DMS53 (cell line): ENCODE measurements at places on chromosomes 1 and 21.

- DNase-seq = no peak
Measured at GRCh38 chr1:231347961-231348360, 9.9 kb downstream of the SPRTN start.

GRCh38 chr21:19048098-19048672, 644.6 kb upstream of the TMPRSS15 start:
- DNase-seq = no peak

GRCh38 chr1:111441573-111442192, 7.4 kb downstream of the WDR77 start:
- peak; percentile 60 for DNase-seq

DNA sequence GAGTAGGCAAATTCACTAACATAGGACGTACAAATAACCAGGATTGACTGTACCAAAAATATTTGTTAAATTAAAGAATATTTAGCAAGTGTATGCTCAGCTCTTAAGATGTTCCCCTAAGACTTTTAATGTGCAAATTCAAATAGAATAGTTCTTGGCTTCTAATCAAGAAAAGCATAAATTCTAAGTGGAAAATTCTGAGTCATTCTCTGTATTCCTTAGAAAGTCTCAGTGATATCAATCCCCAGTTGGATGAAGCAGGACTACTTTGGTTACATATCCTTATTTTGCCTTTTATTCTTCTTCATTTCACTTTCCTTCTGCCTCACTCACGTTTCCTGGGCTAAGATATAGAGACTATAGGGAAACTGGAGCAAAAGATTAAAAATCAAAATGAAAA, 130.2 kb downstream of the IFI44 start:
- DNase-seq = no peak

DNA sequence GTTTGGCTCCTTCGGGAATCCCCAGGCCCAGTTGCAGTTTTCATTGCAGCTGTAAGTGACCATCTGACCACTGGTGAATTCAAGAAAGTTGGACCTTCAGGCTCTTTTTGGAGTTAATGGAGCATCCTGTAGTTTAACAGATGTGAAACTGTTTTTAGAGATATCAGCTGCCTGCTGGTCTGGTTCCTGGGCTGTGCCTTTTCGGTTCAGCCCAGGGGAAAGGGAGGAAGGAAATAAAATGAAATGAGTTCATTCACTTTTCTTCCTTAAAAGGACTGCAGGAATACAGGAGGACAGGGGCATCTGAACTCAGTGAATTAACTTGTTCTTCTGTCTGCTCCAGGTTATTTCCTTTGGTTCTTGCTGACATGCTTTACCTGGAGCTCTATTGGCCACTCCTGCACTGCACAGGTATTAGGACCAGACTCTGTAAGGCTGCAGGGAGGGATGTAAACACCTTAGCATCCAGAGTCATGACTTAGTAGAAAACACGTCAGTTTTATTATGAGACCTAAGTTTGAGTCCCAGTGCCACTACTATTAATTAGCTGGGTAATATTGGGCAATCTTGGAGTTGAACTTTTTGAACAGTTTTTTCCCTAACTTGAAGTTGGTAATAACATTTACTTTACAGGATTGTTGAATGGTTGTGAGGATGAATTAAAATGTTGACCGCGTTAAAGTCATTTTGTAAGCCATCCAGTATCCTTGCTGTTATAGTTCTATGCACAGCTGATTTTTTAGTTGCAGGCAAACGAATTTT, 83.6 kb downstream of the LRRC8D start:
- DNase-seq = no peak

DNA sequence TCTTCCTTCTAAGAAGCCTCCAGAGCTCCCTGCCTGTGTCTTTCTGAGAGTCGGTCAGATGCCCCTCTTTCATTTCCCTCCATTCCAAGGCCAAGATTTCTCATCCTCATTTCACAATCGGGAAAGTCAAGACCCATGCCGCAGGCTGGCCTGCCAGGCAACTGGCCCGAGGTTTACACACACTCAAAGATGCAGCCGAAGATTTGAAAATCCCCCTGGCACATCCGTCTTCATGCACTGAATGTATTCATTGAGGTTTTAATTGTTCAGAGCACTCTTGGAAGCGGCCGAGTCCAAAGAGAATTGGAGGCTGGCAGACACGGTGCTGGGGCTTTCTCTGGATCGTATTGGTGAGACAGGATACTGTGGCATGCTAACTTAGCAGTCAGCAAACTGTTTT, 29.1 kb upstream of the SRP9 start:
- DNase-seq = no peak

GRCh38 chr1:25430967-25431881, 527 bp downstream of the MACO1 start:
- peak; percentile 45 for DNase-seq

- peak; percentile 99 for DNase-seq
Measured at GRCh38 chr1:33342041-33342723, 21.3 kb upstream of the A3GALT2 start.

DNA sequence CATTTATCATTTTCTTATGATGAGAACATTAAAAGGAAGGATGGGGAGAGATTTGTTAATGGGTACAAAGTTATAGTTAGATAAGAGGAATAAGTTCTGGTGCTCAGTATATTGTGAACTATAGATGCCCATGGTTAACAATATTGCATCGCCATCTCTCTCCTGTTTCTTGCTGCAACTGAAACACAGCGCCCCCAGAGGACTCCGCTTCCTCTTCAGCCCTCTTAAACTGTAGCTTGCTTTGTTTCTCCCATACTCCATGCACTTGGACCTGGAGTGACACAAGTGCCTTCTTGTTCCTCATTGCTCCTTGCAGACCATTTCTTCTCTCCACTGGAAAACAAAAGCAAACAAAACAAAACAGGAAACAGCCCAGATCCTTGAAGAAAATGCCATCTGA, 70.1 kb upstream of the NTPCR start:
- DNase-seq = peak; percentile 76

DNA sequence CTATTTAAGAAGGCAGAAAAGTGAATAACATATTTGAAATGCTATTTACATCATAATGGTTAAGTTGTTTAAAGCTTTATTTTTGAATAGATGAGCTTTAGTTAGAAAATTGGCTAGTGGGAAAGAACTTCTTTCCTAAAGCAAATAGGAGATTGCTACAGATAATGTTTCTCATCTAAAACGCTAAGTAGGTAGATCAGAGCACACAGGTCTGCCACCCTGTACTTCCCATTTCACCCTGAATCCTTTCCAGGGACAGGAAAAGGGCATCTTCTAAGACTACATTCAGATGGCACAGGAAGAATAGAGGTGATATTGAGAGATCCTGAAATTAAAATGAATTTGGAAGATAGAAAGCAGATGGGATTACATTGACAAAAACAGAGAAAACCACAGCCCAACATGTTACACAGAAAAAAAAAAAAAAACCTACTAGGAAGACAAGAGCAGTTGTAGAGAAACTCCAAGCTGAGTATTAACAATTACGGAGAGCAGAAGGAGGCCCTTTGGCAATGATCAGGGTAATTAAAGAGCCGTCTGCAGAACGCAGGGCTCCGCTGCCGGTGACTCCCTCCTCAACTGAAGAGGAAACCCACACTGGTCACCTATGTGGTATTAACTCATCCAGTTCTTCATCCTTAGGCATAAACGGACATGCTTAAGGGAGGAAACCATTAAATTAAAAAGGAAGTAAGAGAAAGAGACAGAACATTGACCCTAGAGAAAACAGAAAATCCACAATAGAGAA, 53.6 kb upstream of the MAP10 start:
- DNase-seq = no peak

GRCh38 chr1:220577926-220578325, 50.0 kb downstream of the MARK1 start:
- DNase-seq = no peak

GRCh38 chr21:38702196-38702595, 103.5 kb upstream of the ETS2 start:
- DNase-seq = no peak

DNA sequence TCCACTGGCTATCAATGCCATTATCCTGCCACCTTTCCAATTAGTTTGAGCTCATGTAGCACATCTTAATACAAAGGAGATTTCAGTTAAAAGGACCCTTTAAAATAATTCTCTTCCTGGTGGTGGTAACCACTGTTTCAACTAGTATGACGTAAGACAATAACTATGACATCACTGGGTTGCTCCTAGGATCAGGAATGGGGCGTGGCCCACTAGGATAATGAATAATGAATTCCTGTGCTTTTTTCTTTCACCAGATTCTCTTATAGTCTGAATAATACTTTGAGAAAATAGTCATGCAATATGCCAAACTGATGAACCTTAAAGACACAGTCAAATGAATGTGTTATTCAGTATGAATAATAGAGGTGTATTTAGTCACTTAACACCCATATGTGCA, 10.6 kb upstream of the KIFAP3 start:
- no peak for DNase-seq

GRCh38 chr1:41900603-41901444, 17.9 kb downstream of the HIVEP3 start:
- DNase-seq = no peak

DNA sequence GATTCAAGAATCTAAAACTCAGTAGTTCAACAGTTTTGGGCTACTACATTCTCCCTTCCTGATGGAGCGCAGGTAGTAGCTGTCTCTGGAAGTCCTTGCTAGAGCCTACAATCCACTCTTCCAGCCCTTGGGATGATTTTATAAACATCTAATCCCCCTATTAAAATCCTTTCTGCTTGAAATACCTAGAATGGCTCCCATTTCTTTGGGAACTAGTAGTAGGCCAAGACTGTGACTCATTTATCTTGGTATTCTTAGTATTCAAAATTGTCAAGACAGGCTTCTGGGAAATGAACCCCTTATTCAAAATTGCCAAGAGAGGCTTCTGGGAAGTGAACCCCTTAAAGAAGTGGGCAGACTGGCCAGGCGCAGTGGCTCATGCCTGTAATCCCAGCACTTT, 142.5 kb upstream of the FGGY start:
- DNase-seq = no peak

DNA sequence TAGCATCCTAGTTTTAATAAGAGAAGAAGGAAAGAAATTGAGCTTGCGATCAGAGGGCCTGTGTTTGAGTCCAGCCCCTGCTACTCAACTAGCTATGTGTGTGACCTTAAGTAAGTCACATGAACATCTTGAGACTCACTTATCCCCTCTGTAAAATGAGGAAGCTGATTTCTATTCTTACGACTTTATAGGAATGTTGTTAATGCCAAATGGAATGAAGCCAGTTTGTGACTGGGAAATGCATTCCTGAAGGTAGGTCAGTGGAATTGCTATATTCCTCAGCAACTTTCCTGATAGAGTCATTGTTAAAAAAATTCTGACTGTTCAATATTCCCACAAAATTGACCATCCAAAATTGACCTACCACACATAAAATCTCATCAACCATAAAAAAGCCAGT, 14.9 kb downstream of the FASLG start:
- DNase-seq = no peak

DNA sequence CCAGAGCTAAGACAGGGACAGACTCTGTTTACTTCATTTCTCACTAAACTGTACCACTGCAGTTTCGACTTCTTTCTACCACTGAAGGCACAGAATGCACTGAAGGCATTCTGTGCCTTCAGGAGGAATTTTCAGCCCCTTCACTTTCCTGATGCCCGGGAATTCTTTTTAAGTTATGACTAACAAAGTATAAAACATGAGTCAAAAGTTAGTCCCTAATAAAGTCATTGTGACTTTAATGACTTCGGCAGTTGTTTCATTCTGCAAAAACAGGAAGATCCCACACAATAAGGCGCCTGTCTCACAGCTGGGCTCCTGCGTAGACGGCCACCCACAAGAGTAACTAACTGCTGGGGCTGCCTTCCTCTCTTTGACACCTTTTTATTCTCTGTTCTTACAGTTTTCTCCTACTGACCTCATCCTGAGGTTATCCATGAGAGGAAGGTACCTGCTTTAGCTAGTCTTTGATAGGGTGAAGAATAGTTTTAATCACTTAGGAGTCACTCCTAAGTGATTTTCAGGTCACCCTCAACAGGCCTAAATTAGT, 183.9 kb upstream of the SGIP1 start:
- no peak for DNase-seq

DNA sequence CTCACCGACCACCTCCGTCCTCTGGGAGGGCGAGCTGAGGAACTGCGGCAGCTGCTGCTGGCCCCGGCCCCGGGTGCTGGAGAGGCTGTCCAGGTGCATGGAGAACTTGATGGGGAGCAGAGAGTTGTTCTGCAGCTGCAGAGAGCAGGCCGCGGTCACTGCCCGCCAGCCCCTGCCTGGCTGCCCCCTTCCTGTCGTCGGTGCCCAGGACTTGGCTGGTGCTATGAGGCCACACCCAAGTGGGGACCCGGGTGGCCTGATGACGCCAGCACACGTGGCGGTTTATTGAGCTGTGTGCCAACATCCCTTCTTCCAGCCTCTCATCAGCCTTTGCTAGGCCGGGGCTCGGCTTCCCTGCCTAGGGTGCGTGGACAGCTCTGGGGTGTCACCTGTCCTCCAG, 5.3 kb upstream of the TMEM52 start:
- DNase-seq = no peak

- DNase-seq = no peak
Measured at GRCh38 chr1:10724948-10725847, 71.2 kb downstream of the CASZ1 start.

- peak; percentile 87 for DNase-seq
Measured at GRCh38 chr1:226975259-226976250, 35.5 kb downstream of the COQ8A start.

GRCh38 chr1:82901561-82901960, 1097.4 kb downstream of the TTLL7 start:
- no peak for DNase-seq

DNA sequence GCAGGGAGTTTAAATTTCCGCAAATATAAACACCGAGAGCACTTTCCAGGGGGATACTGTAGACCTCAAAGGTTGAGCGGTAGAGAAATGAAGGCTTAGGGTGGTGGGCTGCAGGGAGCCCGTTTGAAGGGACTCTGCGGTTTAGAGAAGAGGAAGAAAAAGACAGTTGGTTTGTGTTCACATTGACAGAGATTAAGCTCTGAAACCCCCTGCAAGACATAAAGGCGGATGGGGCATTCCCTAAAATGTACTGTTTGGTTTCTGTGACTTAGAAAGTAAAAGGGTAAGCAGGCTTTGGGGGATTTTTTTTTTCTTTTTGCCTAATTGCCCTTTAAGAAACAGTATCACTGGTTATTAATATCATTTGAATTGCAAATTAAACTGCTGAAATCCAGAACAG, 1.3 kb downstream of the KAZN start:
- DNase-seq = no peak

DNA sequence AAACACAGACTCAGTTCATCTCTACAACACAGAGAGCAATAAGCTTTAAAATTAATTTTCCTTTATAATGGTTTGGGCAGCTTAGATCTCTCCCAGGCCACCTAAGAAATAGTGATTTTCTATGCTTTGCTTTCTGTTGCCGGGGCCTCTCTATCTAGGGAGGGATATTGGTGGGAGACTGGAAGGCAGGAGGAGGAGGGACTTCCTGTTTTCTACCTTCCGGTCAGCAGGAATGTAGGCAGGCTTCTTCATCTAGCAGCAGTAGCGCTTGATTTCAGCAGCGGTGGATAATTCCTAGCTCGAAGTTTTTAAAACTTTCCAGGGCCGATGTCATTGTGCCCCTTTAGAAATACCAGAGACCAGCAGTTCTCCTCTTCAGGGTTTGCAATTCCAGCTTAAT, 5.1 kb upstream of the DESI2 start:
- no peak for DNase-seq

- DNase-seq = no peak
Measured at GRCh38 chr1:70947835-70948234, 99.8 kb downstream of the PTGER3 start.
